ENCODE measurements at places on chromosomes 3 and 15. TPM values are rescaled to one million over a fixed set of nuclear protein-coding genes. Genes with fewer than 3 reads are reported as not detected.
A peak's percentile ranks its signal among the peaks of the same experiment; 100 is the strongest.

DNA sequence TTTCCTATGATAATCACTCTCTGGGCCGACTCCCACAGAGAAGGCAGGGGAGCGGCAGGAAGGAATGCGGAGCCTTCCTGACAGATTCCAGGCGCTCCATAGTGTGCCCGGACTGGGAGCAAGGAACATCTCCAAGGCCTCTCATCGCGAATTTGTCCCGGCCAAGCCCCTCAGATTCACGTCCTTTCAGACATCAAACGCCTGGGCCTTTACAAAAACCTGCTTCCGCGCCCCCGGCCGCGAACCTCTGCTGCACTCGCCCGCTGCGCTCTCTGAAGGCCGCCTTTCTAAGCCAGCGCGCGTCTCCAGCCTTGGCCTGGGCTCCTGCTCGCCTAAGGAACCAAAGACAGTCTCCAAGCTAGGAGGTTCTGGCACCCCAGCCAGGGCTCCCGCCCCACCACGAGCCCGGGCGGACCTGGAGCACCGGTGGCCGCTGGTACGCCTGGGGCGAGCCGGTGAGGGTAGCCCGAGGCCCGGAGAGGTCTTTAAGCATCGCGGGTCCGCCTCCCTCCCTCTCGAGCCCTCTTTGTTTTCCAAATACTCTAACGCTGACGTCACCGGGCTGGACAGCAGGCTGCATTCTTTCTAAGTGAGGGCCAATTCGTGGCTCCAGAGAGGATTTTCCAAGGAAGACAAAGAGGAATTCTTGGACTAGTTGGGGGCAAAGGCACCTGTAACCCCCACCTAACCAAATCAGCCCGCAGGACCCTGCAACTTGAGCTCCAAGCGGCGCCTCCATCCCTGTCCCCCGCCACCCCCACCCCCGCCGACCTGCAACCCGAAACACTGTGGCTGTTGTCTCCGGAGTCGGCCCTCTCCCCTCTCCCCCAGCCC lies 759 bp downstream of the AMOTL2 start:
- peak; percentile 78 for DNase-seq

Gene SLC2A2
- 0.07 TPM for polyA plus RNA-seq

Gene CAV3
- 0.38 TPM for polyA plus RNA-seq

Gene MPI
- polyA plus RNA-seq: 60.3 TPM

Gene LRRC31
- 0.06 TPM for polyA plus RNA-seq

- no peak for DNase-seq
Measured at GRCh38 chr3:186932281-186933181, 2.2 kb downstream of the ST6GAL1 start.

Gene ARPP21
- polyA plus RNA-seq: 0.28 TPM

Gene DNAH1
- 11.8 TPM for polyA plus RNA-seq

- DNase-seq: no peak
Measured at GRCh38 chr15:86328658-86329057, 249.0 kb downstream of the AGBL1 start.

DNA sequence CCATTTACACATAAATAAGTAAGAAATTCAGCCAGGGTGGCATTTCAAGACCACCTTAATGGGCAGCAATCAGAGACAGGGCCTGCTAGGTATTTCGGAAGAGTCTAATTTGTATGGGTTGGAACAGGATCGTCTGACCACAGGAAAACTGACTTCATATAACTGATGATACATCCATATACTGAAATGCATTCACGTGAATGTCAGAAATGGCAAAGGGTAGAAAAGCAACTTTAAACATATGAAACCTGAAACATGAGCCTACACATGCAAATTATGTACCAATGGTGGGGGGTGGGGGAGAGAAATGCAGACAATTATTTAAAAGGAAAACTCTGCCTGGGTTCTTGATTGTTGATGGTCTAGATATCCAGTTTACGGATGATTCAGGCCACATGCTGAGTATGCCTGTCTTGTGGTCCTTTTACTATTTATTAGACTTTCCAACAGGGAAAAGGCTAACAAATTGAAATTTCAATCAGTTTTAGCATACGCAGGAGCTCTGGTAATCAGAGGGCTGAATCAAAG lies 582.2 kb downstream of the FOXP1 start:
- no peak for DNase-seq

GRCh38 chr15:92897620-92898019 lies 2.5 kb upstream of the CHD2 start:
- DNase-seq: no peak

Gene IMPG2
- 0.70 TPM for polyA plus RNA-seq

DNA sequence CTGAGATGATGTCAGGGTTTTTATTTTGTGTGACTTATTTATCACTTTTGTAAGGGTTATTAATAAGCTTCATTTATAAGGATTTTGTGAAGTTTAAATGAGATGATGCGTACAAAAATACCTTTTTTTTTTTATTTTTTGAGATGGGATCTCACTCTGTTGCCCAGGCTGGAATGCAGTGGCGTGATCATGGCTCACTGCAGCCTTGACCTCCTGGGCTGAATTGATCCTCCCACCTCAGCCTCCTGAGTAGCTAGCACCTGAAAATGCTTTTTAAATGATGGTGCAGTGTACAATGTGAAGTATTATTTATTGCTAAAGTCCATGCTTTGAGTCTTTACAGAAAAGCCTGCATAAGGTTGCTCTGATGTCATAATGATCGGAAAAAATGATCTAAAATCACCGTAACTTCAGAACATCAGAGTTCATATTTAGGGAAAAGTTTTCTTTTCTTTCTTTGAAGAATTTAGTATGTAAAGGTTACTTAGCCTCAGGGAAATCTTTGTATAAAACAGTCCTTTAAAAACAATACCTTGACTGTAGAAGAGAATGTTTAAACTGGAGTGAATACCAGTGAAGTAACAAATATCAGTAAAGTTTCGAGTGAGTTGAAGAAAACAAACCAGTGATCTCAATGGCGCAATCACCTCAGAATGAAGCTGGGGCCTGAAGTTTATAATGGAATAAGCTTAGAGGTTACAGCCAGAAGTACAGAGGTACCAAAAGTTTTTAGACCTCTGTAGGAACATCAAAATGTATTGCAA lies 29.7 kb downstream of the TCF12 start:
- no peak for DNase-seq

Gene ZNF860
- polyA plus RNA-seq: 15.2 TPM
